ENCODE measurements at places on chromosomes 6 and 20.

DNA sequence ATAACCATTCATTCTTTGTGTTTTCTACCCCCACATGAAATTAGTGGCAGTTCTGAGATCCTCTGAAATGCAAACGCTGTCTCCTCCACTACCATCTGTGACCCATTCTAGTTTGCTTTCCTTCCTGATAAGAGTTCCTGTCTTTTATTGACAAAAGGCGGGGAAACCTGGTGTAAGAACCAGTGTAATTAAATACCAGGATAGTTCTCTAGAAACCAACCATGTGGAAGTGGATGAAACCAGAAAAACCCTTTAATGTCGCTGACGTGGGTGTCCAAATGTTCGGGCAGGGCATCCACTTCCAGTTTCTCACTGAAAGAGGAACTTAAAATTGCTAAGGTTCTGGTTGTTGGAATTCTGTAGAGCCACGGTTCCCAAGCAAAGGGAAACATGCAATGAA is 79.1 kb downstream of the TNFRSF21 start:
- no peak for DNase-seq

DNA sequence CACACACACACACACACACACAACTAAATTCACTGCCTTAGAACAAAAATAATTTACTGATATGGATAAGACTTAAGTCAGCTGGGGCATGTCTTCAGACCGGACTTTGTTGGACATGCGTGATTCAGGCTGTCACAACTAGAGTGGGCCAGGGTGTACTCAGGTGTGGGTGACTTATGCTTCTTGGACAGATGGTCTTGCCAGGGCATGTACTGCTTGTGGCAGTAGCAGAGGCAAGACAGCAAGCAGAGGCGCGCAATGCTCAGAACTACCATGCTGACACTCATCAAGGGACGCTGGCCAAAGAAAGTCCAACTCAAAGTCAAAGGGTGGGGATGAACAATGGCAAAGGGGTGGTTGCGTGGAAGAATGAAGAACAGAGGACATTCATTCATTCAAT is 437.5 kb downstream of the CBLN4 start:
- no peak for DNase-seq

DNA sequence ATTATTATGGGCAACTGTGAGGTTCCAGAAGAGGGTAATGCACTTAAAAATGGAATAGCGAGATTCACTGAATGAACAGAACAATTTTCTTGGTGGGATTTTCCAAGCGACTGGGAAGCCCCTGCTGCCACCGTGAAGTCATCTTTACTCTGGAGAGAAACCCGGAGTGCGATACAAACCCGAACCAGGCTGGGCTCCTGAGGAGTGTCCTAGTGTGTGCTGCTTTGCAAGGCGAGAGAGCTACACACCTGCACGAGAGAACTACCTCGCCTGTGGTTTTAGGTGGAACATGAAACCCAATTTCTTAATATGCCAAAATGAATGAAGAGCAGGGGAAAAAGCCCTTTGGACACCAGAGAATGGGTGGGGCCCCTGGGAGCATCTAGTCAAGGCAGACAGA is 33.5 kb upstream of the DACT2 start:
- no peak for DNase-seq

- no peak for DNase-seq
These were observed 29.7 kb upstream of the EXOC2 start for GRCh38 chr6:722608-723007.

- DNase-seq: no peak
These were observed 17.9 kb upstream of the ZNF451 start for GRCh38 chr6:57072108-57072507.

GRCh38 chr20:63624486-63624885 is 2.4 kb downstream of the GMEB2 start:
- DNase-seq: peak; percentile 23

GRCh38 chr20:2290486-2290885 is 5.3 kb upstream of the TGM3 start:
- DNase-seq: no peak

- no peak for DNase-seq
These were observed at the start of gene SOBP for GRCh38 chr6:107489636-107490565. TSS of gene SOBP (plus strand) at chr6:107490117. CDS start at chr6:107490617, 500 bp downstream.

DNA sequence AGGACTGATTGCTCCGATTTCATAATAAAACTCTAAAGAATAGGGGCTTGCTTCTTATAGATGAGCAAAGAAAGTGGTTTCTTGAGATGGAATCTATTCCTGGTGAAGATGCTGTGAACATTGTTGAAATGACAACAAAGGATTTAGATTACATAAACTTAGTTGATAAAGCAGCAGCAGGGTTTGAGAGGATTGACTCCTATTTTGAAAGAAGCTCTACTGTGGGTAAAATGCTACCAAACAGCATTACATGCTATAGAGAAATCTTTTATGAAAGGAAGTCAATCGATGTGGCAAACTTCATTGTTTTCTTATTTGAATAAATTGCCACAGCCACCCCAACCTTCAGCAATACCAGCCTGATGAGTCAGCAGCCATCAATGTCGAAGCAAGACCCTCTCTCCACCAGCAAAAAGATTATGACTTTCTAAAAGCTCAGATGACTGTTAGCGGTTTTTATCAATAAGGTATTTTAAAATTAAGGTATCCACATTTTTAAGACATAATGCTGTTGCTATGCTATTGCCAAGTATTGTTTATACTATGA is 12.7 kb upstream of the MTRF1L start:
- DNase-seq: no peak

DNA sequence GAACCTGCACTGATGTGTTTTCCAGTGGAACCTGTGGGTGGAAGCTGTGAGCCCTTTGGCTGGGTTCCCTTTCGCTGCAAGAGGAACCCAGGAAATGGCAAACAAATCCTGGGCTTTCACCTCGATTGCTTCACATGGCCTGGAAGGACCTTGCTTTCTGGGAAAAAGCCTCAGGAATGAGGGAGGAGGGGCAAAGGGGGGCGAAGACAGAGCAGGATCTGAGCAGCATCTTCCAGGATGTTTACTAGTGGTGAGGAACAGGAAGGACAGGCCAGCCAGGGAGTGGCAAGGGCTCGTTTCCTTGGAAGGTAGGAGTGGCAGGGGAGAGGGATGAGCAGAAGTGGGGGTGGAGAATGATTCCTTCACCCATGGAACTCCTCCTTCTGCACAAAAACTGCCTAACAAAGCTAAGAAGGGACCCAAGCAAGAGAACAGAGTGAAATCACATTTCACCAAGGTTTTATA is 5.9 kb downstream of the SLC2A10 start:
- no peak for DNase-seq

DNA sequence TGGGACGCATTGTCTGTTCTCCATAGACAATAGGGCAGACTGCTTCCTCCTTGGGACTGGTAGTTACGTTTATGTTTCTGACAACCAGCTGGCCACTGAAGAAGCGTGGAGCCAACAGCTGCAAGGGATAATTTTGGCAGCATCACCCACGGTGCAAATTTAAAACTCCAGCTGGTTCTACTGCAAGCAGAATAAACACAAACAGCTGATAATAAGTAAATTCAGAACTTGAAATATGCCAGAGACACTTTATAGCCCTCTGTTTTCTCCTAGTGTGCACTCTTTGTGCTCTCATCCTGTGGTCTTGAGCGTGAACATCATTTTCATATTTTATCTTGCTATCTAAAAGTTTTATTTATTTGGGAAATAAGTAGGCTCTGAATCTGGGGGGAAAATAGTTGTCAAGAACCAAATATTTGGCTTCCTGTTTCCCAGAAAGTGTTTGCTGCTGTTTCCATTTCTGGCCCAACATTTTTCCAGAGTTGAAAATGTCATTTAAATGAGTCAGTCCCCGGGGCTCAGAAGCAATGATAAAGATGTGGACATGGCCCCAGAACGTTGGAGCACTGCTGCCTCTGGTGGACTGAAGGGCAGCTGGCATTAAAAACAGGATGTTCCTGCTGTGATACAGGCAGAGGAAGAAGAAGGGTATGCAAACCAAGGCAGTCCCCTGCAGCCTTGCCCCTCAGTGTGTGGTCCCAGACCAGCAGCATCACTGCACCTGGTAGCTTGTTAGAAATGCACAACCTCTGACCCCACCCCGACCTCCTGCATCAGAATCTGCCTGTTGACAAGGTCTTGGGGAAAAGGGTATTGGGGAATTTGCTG is 12.5 kb upstream of the THBD start:
- no peak for DNase-seq

- no peak for DNase-seq
These were observed 102.3 kb upstream of the CCN2 start for GRCh38 chr6:132053511-132053910.

- DNase-seq: no peak
These were observed 603.9 kb downstream of the HDGFL1 start for GRCh38 chr6:23173234-23173633.

DNA sequence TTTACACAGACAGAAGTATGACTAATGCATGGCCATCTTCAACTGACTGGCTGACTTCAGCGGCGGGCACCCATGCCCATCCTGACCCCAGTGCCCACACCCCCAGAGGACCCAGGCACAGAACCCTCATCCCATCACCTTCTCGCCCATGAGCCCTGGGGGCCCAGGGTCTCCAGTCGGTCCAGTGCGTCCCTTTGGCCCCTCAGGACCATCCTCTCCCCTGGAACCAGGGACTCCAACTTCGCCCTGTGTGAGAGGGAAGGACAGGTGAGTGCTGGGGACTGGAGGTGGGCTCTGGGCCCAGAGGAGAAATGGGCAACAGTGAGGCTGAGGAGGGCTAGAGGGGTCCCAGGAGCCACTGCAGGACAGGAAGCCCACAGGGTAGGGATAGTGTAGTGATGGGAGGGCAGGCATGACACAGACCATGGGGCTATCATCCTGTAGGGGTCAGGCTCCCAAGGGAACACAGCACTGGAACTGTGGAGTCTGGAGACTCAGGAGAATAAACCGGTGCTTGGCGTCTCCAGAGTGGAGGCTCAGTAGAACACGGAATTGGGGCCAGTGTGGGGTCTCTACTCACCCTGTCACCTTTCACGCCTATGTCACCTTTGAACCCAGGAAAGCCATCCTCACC is 16.7 kb downstream of the COL11A2 start:
- no peak for DNase-seq

GRCh38 chr6:143958839-143959399 is 49.1 kb downstream of the PLAGL1 start:
- DNase-seq: no peak

DNA sequence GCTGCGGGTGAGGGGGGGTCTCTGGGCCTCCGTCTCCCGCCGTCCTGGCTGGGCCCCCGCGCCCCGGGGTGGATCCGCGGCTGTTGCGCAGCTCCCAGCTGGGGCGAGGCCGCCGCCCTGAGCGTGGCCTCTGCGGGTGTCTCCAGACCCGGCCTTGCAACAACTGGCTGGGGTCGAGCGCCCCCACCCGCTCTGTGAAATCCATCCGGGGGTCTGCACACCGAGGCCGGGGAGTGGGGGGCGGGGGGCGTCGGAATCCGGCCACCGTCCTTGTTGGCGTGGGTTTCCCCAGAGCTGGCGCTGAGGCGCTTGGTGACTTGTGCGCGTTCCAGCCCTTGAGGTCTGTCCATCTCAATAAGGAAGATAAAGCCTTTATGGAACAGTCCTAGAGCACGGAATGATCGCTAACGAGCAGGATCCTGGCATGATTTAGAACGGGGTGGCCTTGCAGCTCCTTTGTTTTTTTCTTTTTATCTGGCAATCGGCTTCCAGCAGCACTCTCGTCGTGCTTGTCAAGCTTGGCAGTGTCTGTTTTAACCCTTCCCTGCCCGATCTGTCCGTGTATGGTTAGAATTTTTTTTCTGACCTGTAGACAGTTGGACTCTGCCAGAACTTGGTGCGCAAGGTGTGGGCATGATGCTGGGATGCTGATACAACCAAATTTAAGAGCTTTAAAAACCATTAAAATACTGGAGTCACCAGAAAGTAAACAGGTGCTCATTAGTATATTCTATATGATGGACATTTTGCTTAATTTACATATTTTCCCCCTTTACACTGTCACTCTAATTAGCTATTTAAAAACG is 675 bp downstream of the DSTN start:
- DNase-seq: no peak

GRCh38 chr6:111482188-111482958 is 645 bp downstream of the REV3L start:
- no peak for DNase-seq

GRCh38 chr6:125231133-125231532 is 70.6 kb downstream of the HDDC2 start:
- no peak for DNase-seq

- DNase-seq: no peak
These were observed 209.5 kb upstream of the SMLR1 start for GRCh38 chr6:130617658-130618057.

GRCh38 chr6:53119772-53120409 is 28.8 kb downstream of the GCM1 start:
- peak; percentile 29 for DNase-seq

DNA sequence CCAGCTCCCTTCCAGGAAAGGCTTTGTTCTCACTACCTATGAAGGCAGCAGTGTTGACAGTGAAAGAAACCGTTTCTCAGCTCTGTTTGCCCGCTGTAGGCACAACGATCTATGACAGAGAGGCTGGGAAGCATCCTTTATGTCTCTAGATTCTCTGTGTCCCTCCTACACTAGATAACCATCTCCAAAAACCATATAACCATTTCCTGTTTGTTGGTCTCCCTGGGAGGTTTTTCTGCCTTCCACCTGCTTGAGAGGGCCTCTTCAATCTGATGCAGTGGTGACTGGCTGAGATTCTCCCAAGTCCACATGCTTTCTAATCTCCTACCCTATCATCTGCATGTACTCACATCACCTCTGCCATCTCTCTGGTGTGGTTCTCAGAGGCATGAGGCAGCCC is 32.0 kb upstream of the TMEM217 start:
- no peak for DNase-seq

GRCh38 chr6:113432521-113433334 is 424.4 kb upstream of the MARCKS start:
- DNase-seq: no peak

DNA sequence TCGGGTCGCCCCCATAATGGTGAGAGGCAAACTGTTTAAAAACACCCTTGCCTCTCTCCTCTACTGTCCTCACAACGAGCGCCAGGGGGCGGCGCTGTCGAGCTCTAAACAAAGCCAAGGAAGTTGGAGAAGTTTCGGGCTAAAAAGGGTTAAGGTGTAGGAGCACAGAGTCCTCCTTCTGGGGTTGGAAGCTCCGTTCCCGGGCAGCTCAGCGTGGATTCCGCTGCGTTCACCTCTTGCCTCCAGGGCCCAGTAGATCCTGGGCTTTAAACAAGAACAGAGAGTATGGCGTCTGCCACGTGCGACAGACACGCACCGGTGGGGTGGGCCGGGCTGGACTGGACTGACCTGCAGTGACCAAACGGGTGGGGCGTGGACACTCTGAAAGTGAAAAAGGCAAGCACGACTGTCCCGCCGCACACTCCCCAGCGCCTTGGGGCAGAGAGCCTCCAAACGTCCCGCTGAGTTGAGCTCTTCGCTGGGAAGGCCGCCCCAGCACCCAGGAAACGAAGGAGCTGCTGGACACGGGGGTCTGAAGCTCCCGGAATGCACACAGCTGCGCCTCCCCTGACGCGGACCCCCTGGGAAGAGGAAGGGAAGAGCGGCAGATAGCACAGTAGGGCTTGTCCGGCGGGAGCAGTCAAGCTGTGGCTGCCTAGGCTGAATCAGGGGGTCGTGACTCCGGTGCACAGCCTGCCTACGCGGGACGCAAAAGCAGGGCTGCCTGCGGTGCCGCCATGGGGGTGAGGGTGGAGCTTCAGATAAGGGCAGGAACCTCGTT is 1.6 kb upstream of the THBD start:
- DNase-seq: peak; percentile 84

GRCh38 chr20:3821996-3822395 is 1.6 kb downstream of the AP5S1 start:
- no peak for DNase-seq

Data from smooth muscle cell of the brain vasculature (primary cell).